ENCODE measurements at places on chromosomes 1 and 21.

DNA sequence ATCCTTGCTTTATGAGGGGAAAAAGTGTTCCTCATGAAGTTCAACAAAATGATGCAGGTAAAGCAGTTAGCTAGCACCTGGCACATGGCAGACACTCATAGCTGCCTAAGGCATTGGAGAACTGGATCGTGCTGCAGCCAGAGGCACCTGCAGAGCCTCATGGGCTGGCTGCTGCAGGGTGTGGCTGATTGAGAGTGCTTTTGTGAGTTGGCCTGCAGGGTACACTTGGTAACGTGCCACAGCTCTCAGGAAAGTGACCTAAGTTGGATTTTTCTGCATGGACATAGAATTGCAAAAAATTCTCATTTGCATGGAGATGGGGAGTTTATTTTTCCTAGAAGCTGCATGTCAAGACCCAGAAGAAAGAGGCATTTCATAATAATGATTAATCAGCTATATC lies 31.6 kb upstream of the IL20 start:
- DNase-seq = no peak

- no peak for DNase-seq
Observed at GRCh38 chr1:115924770-115925169, 51.5 kb upstream of the SLC22A15 start.

DNA sequence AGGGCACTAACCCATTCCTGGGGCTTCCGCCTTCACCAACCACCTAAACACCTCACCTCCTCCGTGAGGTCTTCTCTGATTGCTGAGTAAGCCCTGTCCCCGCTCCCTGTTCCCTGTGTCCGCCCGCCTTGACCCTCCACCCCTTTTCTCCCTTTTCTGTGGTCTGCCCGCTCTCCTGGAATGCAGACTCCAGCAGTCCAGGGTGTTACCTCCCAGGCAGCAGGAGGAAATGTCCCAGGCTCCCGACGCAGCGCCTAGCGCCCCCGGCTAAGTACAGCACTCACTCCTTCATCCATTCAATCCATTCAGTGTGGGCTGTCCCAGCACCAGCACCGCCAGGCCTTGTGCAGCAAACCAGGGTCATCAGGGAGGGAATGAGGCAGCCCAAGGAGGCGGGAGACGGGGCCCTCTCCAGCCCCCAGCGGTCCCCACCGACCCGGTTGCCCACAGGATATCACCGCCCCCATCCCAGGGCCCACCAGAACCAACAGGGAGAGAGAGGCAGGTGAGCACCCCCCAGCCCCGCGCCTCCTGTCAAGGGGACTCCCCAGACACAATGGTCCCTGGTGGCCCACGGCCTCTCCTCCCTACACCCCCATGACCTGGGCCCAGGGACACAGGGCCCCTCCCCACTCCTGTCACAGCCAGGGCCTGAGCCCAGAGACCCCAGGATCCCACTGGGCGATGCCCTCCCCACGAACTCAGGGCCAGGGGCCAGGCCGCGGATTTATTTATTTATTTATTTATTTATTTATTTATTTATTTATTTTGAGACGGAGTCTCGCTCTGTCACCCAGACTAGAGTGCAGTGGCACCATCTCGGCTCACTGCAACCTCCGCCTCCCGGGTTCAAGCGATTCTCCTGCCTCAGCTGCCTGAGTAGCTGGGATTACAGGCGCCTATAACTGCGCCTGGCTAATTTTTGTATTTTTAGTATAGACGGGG lies 10.2 kb downstream of the TNFRSF14 start:
- no peak for DNase-seq

DNA sequence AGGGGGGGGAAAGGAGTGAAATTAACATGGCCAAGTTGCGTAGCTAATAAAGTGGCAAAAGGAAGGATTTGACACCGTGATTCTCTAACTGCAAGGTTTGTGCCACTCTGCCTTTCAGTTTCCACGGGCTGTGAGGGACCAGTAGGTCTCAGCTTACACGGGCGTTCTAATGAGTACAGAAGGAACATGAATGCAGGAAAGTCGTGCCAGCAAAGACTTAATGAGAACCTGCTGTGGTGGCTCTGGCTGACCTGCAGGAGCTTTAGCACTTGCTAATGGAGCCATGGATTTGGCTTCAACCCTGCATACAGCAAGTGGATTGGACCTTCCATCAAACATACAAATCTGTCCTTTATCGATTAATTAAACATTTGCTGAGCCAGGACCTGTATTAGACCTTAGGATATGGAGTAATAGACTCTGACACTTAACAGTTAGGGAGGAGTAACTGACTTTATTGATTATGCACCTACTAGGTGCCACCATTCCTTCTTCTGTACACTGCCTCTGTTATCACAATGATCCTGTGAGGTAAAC lies 15.1 kb upstream of the PITHD1 start:
- no peak for DNase-seq

- no peak for DNase-seq
Observed at GRCh38 chr1:208115924-208116640, 128.1 kb downstream of the PLXNA2 start.

- no peak for DNase-seq
Observed at GRCh38 chr1:237864338-237865244, 26.1 kb downstream of the ZP4 start.

DNA sequence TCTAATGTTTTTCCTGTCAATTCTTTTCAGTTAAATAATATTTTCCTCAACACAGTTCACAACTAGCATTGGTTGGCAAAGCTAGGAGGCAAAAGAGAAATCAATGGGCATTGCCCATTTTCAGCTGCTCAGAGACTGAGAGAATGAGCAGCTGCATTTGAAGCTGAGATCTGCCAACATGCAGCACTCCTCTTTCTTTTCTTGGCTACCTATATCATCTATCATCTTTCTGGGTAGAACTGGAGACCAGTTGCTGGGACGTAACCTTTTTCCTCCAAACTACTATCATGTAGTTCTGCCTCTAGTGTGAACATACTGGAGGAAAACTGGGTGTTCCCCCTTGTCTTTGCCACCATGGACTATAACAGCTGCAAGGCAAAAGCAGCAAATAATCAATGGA lies 22.9 kb downstream of the CHODL start:
- DNase-seq = no peak

DNA sequence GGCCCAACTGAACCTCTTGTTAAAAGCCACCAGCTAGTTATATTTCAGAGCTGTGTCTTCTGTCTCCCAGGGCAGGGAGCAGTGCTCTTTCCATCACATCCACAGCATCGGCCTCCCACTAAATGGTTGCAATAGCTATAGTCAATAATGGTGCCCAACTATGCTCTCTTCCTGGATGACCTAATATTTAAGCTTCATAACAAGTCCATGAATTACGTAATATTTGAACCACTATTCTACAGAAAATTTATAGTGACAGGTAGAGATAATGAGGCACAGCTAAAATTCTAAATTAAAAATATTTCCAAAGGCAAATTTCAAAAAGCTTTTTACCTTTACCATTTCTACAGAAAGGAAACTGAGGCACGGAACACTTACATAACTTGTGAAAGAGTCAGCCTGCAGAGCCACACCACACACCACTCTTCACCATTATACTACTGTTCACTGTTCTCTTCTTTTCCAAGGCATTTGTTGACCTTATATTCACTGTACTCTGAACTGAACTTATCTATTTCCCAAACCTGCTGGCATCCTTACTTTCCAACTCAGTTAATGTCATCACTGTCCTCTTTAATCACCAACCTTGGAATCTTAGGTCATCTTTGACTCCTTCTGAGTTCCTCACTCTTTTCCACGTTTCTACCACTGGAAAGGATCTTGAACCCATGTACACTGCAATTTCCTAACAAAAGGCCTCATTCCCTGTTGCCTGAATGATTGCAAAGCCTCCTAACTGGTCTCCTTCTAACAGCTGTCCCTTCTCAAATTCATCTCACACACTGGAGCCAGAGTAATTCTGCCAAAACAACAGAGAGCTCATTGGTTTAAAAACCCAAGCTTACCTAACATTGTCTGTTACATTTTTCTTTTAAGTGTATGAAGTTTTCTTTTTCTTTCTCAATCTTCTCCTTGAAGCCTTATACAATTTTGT lies 85.5 kb downstream of the DDAH1 start:
- DNase-seq = no peak

- DNase-seq = no peak
Observed at GRCh38 chr1:170221031-170221430, 75.3 kb downstream of the NTMT2 start.

DNA sequence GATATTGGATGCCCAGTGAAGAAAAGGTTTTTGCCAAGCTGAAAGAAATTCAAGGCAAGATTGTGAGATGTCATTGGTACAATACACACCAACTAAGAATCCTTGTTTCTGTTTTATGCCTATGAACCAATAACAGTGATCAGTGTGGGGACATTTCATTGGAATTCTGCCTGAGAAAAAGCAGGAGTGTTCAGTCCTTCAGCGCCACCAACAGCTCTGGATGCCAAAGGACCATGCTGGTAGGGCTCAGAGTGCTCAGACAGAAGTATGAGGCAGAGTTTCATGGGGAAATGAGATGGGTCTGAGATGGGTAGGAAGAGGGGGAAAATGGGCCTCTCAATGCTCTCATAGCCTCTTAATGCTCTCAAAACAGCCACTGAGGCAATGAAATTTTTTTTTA lies 56.5 kb downstream of the GABPA start:
- DNase-seq = no peak
